ENCODE measurements at places on chromosomes 12 and 14. TPM values are rescaled to one million over a fixed set of nuclear protein-coding genes. Genes with fewer than 3 reads are reported as not detected.
A peak's percentile ranks its signal among the peaks of the same experiment; 100 is the strongest.

- H3K27ac ChIP-seq: no peak overlapping the region
- no peaks in the 10 kb centered on the region for H3K36me3 ChIP-seq
- peaks cover 49% of the 10 kb centered on the region for H3K27me3 ChIP-seq
- peak; percentile 86 for DNase-seq
- H3K4me3 ChIP-seq: no peak overlapping the region
- H3K4me1 ChIP-seq: peaks cover 27% of the 10 kb centered on the region
These were observed 2.2 kb upstream of the NXPH4 start for GRCh38 chr12:57214398-57214781.

DNA sequence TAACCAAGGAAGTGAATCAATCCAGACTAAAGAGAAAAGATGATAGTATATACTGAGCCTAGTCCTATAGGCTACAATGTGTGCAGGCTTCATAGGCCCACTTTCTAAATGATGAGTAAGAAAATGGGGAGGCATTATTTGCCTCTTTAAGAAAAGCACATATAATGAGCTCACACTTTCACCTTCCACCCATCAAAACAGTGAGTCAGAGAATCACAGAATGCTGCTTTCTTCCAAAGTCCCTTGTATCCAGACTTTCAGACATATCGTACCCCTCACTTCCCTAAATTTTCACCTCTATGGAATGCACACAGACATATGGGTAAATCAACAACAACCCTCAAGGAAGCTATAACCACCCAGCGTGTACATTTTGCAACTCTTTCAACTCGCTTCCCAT, 286.4 kb upstream of the PRKD1 start:
- DNase-seq: no peak
- no peaks in the 10 kb centered on the region for H3K4me1 ChIP-seq
- no peak overlapping the region for H3K27ac ChIP-seq
- no peaks in the 10 kb centered on the region for H3K36me3 ChIP-seq
- H3K27me3 ChIP-seq: no peaks in the 10 kb centered on the region

Gene GUCY2C
- total RNA-seq: not detected

Gene KCNMB4
- total RNA-seq: 1.3 TPM

Gene RALGAPA1
- total RNA-seq: 23.7 TPM

Gene DPF3
- 0.54 TPM for total RNA-seq

Gene LAG3
- total RNA-seq: 264 TPM

GRCh38 chr14:86373886-86374285, 843.9 kb downstream of the FLRT2 start:
- no peaks in the 10 kb centered on the region for H3K27me3 ChIP-seq
- DNase-seq: no peak
- no peaks in the 10 kb centered on the region for H3K4me1 ChIP-seq
- H3K27ac ChIP-seq: no peak overlapping the region
- no peak overlapping the region for H3K4me3 ChIP-seq

- no peak overlapping the region for H3K27ac ChIP-seq
- no peaks in the 10 kb centered on the region for H3K36me3 ChIP-seq
- H3K4me1 ChIP-seq: no peaks in the 10 kb centered on the region
- no peaks in the 10 kb centered on the region for H3K27me3 ChIP-seq
These were observed 130.3 kb downstream of the DAD1 start for GRCh38 chr14:22458737-22459136.

DNA sequence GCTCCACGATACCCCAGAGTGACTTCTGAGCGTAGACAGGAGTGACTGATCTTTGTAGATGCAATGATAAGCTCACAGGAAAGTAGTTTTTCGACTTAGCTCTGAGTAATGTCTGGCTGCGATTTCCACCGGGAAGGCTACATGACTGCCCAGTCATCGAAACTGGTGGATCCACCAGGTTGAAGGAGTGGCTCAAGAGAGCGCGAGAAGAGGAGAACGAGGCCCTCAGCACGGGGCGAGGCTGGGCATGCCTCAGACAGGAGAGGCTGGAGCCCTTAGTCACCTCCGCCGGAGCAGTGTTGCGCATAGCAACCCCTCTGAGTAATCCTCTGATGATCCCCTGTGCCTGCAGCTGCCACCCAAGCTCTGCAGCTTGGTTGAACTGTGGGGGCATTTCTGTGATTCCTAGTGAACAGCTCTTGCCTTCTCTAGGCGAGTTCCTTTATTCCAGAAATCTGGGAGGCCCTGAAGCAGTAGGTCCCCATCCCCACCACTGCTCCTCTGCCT, 25.6 kb downstream of the ELK3 start:
- H3K36me3 ChIP-seq: peaks cover 33% of the 10 kb centered on the region
- peak overlapping the region; percentile 3 for H3K27ac ChIP-seq
- H3K4me3 ChIP-seq: no peak overlapping the region
- no peak for DNase-seq
- peaks cover 27% of the 10 kb centered on the region for H3K4me1 ChIP-seq

- no peak overlapping the region for H3K4me3 ChIP-seq
- peaks cover 7% of the 10 kb centered on the region for H3K36me3 ChIP-seq
- H3K27ac ChIP-seq: no peak overlapping the region
- no peaks in the 10 kb centered on the region for H3K27me3 ChIP-seq
These were observed 131.3 kb upstream of the RAP1B start for GRCh38 chr12:68479261-68479895.

DNA sequence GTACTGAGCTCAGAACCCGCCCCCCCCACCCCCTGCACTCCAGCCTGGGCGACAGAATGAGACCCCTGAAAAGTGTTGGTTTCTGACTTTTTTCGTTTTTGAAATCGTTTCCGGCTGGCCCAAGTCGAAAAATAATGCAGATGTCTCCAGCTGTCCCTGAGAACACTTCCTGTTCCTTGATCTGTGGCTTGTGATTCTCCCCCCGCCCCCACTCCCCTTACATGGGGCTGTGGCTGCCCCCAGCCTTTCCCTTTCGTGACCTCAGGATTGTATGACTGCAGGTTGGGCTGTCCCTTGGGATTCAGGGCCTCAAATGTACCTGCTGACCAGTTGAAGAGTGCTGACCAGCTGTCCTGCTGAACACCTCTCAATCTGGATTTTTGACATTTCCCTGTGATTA, 34.1 kb downstream of the NOC4L start:
- peaks cover 18% of the 10 kb centered on the region for H3K4me1 ChIP-seq
- peak; percentile 46 for DNase-seq
- H3K4me3 ChIP-seq: no peak overlapping the region
- H3K36me3 ChIP-seq: no peaks in the 10 kb centered on the region
- no peak overlapping the region for H3K27ac ChIP-seq

DNA sequence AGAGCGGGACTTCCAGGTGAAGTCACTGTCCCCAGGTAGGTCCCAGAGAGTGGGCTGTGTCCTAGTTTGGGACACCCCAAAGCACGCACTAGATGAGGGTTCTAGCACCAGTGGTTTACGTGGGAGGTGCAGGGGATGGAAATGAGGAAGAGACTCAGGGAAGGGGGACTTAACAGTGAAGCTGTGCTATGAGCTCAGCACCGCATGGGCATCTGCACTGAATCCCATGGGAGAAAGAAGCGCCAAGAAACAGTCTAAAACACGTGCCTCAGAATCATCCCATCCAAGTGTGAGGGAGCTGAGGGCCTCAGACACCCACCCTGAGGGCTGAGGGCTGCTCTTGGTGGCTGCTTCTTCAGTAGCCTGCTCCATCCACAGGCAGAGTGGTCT, 71.5 kb upstream of the ZFP36L1 start:
- DNase-seq: no peak
- H3K27ac ChIP-seq: no peak overlapping the region
- no peaks in the 10 kb centered on the region for H3K27me3 ChIP-seq
- no peaks in the 10 kb centered on the region for H3K4me1 ChIP-seq
- no peak overlapping the region for H3K4me3 ChIP-seq
- H3K36me3 ChIP-seq: peaks cover 10% of the 10 kb centered on the region

- H3K4me1 ChIP-seq: peaks cover 18% of the 10 kb centered on the region
- H3K27ac ChIP-seq: peak within 1 kb of the TSS; percentile 74
- peaks cover 12% of the 10 kb centered on the region for H3K27me3 ChIP-seq
- H3K36me3 ChIP-seq: peaks cover 3% of the 10 kb centered on the region
These were observed at the start of gene RIPK3 for GRCh38 chr14:24339284-24340151. RIPK3 (minus strand) TSS chr14:24339991; CDS start chr14:24339826, 165 bp downstream.

DNA sequence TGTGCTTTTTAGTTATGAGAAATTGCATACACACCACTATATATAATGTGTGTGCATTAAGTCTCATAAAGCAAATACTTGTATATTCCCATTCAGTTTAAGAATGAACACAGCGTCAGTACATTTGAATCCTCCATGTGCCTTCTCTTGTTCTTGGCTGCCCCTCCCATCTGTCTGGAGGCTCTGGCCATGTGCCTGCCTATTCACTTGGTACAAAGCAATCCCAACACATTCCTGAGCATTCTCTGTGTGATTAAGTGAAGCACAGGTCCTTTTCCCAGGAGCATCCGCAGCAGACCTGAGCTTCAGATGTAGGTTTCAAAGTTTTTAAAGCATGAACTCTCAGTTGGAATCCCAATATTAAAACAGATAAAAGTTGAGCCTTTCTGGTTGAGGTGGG, 58.7 kb downstream of the POLR3B start:
- no peaks in the 10 kb centered on the region for H3K4me1 ChIP-seq
- no peaks in the 10 kb centered on the region for H3K27me3 ChIP-seq
- peaks cover 35% of the 10 kb centered on the region for H3K36me3 ChIP-seq
- DNase-seq: no peak
- H3K4me3 ChIP-seq: no peak overlapping the region

Gene SLC25A21
- total RNA-seq: not detected

- no peaks in the 10 kb centered on the region for H3K27me3 ChIP-seq
- H3K4me3 ChIP-seq: no peak overlapping the region
- no peaks in the 10 kb centered on the region for H3K4me1 ChIP-seq
These were observed 94.3 kb upstream of the PDE3A start for GRCh38 chr12:20274008-20274407.

- H3K27me3 ChIP-seq: peaks cover 22% of the 10 kb centered on the region
- H3K27ac ChIP-seq: no peak overlapping the region
- H3K4me3 ChIP-seq: no peak overlapping the region
- no peaks in the 10 kb centered on the region for H3K4me1 ChIP-seq
- no peaks in the 10 kb centered on the region for H3K36me3 ChIP-seq
These were observed 101.0 kb downstream of the TMEM132C start for GRCh38 chr12:128367961-128368360.

DNA sequence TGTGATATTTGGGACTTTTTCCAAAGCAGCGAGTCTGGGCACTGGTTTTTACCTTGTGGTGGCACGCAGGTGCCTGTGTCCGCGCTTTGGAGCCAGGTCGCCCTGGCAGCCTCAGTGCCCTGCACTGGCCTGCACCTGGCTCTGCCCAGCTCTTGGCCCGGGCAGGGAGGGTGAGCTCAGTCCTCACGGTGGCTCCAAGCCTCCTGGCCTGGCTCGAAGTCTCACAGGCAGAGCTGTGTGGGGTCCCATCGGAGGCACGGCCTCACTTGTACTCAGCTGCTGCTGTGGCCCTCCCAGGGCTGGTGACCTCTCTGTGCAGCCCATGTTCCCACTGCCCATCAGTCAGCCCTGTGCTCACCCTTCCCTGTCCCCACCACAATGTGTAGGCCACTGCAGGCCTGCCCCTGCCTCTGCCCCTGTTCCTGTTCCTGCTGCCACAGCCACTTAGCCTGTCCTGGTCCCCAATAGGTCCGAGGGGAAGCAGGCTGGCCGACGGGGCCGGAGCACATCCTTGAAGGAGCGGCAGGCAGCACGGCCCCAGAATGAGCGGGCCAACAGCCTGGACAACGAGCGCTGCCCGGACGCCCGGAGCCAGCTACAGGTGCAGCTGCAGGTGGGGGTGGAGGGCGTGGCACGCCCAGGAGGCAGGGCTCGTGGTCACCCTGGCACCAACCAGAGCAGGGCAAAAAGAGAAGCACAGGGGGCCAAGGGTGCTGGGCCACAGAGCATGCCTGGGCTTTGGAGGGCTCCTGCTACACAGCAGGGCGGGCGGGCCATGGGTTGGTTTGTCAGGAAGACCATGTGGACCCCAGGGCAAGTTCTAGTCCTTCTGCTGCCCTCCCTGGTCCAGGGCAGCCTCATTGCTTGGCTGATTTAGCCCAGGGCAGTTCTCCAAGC, 16.6 kb upstream of the TEX22 start:
- no peaks in the 10 kb centered on the region for H3K4me1 ChIP-seq
- DNase-seq: no peak
- no peak overlapping the region for H3K27ac ChIP-seq

Gene ADAM21
- 0.29 TPM for total RNA-seq

GRCh38 chr14:63454863-63455622, 88.1 kb downstream of the PPP2R5E start:
- peaks cover 24% of the 10 kb centered on the region for H3K4me1 ChIP-seq
- no peak overlapping the region for H3K4me3 ChIP-seq
- DNase-seq: no peak
- H3K27me3 ChIP-seq: no peaks in the 10 kb centered on the region
- H3K36me3 ChIP-seq: peaks cover 22% of the 10 kb centered on the region
- H3K27ac ChIP-seq: peak overlapping the region; percentile 31

DNA sequence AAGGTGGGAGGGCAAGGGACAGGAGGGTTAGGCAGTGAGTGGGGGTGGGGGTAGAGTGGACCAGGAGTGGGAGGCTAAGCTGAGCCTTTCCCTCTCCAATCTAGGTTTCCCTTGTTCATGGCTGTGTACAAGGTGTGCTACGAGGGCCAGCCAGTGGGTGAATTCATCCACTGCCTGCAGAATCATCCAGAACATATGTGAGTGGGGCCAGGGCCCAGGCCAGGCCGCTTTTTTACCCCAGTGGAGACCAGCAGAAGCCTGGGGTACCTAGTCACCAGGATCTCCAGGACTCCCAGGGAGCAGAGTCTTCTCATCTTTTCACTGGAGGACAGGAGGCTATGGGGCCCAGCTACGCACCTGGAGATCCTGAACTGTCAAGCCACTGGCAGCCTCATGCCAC, 2.7 kb upstream of the COX14 start:
- no peak overlapping the region for H3K4me3 ChIP-seq
- no peak for DNase-seq
- peaks cover 18% of the 10 kb centered on the region for H3K4me1 ChIP-seq

GRCh38 chr12:1691123-1692007, 495 bp downstream of the ADIPOR2 start:
- H3K27ac ChIP-seq: peak overlapping the region; percentile 99
- no peaks in the 10 kb centered on the region for H3K27me3 ChIP-seq
- H3K4me1 ChIP-seq: peaks cover 44% of the 10 kb centered on the region
- peaks cover 20% of the 10 kb centered on the region for H3K36me3 ChIP-seq
- peak; percentile 43 for DNase-seq
